ENCODE measurements at places on chromosomes 7 and 10. TPM values are rescaled to one million over a fixed set of nuclear protein-coding genes. Genes with fewer than 3 reads are reported as not detected.

Gene ADCYAP1R1
- polyA plus RNA-seq = not detected

Gene PIK3CG
- not detected for polyA plus RNA-seq

GRCh38 chr7:37740398-37740797 is 56.8 kb downstream of the GPR141 start:
- DNase-seq = no peak

DNA sequence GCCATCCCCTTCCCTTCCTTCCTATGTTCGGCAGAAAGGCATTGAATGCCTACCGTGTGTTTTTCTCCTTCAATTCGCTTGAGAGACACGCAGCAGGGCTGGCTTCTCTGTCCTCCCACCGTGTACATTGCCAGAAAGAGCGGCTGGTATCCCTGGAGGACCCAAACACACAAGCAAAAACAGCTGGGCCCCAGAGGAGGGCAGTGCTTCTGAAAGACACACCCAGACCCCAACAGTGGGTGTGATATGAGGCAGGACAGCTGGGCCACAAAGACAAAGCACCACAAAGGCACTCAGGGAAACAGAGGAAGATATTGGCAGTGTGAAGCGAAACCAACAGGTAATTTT is 133.1 kb upstream of the SH2B2 start:
- no peak for DNase-seq

GRCh38 chr10:54402576-54402975 is 398.5 kb downstream of the PCDH15 start:
- DNase-seq = peak; percentile 22

DNA sequence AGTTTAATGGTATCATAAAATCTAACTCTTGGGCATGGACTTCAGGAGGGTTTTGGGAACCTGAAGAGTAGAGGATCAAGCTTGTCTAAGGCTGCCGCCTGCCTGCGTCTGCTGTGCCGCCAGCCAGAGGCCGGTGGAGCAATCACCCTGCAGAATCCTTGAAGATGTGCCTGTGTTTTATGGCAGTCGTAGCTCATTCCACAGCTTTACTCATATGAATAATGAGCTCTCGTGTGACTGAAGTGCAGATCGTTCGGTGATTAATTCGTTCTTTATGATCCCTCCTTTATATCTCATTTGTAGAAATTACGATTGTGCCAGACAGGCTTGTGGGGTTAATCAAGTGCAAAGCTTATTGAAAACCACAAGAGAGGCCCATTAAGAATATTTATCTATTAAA is 100.8 kb downstream of the ACTR3B start:
- no peak for DNase-seq

GRCh38 chr10:132414402-132415016 is 17.5 kb downstream of the PWWP2B start:
- DNase-seq = no peak

DNA sequence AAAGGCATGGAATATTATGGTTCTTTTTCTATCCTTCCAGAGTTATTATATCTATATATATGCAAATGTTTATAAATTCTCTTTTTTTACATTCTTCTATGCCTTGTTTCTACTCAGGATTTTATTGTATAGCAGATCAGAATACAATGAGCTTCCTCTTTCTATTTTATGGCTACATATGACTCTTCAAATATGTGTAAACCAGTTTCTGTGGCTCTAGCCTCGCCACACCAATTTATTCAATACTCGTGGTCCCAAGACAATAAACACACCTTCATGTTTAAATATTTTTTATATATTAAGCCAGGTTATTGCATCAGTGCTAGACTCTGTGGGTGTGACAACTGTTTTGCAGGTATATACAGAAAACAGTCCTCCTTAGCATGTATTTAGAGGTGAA is 237.5 kb upstream of the MKLN1 start:
- DNase-seq = no peak

- DNase-seq = no peak
Observed at GRCh38 chr7:22256541-22257096, 100.3 kb downstream of the RAPGEF5 start.

DNA sequence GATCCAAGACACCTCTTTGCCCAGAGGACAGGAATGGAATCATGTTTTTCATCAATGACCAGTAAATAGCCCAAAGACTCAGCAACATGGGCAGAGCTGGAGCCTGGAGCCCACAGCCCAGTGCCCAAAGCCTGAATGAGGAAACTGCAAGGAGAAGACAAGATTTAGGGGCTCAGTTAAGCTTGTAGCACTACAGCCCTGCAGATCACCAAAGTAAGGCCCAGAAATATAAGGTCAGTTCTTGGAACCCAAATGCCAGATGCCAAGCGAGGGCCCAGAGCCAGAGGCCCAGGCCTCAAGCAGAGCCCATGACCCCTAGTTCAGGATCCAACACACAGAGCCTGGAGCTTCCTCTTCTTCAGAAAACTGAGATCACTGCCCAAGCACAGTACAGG is 32.4 kb downstream of the MBL2 start:
- DNase-seq = no peak

DNA sequence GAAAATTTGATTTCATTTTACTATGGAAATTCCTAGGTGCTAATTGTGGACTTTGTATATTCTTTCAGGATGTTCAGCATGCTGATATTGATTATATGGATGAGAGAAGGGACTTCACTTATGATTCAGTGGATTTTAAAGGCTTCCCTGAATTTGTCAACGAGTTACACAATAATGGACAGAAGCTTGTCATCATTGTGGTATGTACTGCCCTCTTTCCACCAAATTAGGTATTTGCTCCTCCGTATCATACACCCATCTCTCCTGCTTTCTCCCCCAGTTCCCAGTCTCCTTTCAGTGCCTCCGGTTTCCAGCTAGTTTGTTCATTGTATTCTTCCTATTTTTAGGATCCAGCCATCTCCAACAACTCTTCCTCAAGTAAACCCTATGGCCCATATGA is 34.6 kb downstream of the MGAM start:
- DNase-seq = peak; percentile 64

Gene PRKG1
- 0.17 TPM for polyA plus RNA-seq

Gene GNB2
- polyA plus RNA-seq = 353 TPM

- DNase-seq = no peak
Observed at GRCh38 chr7:142750321-142750938, 1.2 kb downstream of the PRSS1 start.

Measured in foreskin keratinocyte (primary cell).